Mammary epithelial cell (primary cell): ENCODE measurements at places on chromosomes 12 and 14. TPM values are rescaled to one million over a fixed set of nuclear protein-coding genes. Genes with fewer than 3 reads are reported as not detected.

Gene IL26
- not detected for total RNA-seq

Gene GPX2
- 3.3 and 22.0 TPM in 2 replicates for total RNA-seq

Gene SERPINA9
- not detected for total RNA-seq

Gene NGB
- total RNA-seq, result not detected in 2 replicates

Gene SLC10A1
- not detected in 2 replicates for total RNA-seq
